Gastroesophageal sphincter (tissue), 4 donors: ENCODE measurements at places on chromosomes 1 and 21. TPM values are rescaled to one million over a fixed set of nuclear protein-coding genes. Genes with fewer than 3 reads are reported as not detected.

The LCE1E gene
- total RNA-seq, result not detected

The FAM131C gene
- not detected for total RNA-seq

The EPHA10 gene
- total RNA-seq, result 0.12 TPM

The HAO2 gene
- not detected for total RNA-seq

The TMEM54 gene
- total RNA-seq, result 99.5 TPM

The SLAMF9 gene
- total RNA-seq, result not detected

The WDR64 gene
- not detected for total RNA-seq

The CLK2 gene
- total RNA-seq, result 14.4 TPM

The MNDA gene
- 0.73 TPM for total RNA-seq

The KRTAP19-3 gene
- total RNA-seq, result not detected

The AKIRIN1 gene
- 55.4 TPM for total RNA-seq

The CRYAA gene
- total RNA-seq, result not detected

The OR2L13 gene
- total RNA-seq, result not detected

The LIN28A gene
- total RNA-seq, result not detected

The CELSR2 gene
- total RNA-seq, result 18.6 TPM

The ZNF695 gene
- total RNA-seq, result not detected

The GBP3 gene
- total RNA-seq, result 15.1 TPM

The PTGER3 gene
- 5.8 TPM for total RNA-seq

The C1orf94 gene
- not detected for total RNA-seq
